ENCODE measurements at places on chromosomes 7 and 10. TPM values are rescaled to one million over a fixed set of nuclear protein-coding genes. Genes with fewer than 3 reads are reported as not detected.

GRM3 gene
- polyA plus RNA-seq: not detected

EFCAB10 gene
- 0.51 TPM for polyA plus RNA-seq

ACSM6 gene
- polyA plus RNA-seq: not detected

DNA sequence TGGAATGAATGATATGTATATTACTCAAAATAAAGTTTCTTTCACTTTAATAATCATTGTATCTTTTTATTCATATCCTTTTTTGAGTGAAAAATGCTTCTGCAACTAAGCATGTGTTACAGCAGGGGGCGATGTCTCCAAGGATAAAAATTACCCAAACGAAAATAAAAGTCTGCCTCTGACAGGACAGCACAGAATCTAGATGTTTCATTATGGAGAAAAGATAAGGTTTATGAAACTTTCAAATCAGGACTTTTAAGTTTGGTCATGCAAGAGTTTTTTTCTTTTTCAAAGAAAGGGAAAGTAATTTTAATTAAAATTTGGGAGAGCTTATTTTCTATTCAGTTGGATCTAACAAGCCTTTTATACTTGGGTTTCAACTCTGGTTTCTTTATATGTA, 48.4 kb downstream of the TES start:
- DNase-seq: peak; percentile 32

DNA sequence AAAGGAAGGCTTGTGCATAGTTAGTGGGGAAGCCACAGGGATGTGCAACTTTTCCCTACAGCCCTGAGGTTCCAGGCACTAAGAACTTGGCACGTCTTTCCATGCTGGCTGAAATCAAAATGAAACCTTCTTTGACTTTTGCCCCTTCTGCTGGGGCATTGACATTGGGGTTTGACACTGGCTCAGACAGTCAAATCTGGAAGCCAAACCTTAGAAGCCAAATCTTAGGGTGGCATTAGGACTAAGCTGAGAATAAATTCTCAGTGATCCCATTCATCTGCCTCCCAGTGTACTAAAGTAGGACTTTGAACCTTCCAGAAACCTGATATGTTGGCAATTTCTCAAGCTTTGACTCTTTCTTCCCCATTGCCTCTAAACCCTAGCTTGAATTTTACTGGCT, 31.3 kb upstream of the INSYN2A start:
- DNase-seq: no peak

DNA sequence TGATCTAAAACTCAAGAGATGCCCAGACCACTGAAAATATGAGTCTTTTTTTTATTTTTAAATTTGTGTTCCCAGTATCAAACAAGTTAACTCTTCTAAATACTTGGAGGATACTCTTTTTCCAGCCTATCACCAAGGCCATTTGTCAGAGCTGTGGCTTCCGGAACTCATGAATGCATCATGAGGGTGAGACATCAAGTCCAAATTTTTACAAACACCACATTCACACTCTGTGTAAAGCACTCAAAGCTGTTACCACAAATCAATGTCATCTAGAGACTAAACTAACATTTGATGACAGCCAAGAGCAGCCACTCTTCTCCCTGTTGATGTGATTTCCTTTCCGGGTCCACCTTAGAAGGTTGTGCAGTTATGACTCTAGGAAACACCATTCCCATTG, 43.8 kb upstream of the ARID5B start:
- DNase-seq: no peak

AMZ1 gene
- polyA plus RNA-seq: 0.15 TPM

TMEM213 gene
- polyA plus RNA-seq: not detected

SORCS3 gene
- not detected for polyA plus RNA-seq

- DNase-seq: no peak
Observed at GRCh38 chr10:112383325-112383724, 9.4 kb downstream of the ACSL5 start.

DNA sequence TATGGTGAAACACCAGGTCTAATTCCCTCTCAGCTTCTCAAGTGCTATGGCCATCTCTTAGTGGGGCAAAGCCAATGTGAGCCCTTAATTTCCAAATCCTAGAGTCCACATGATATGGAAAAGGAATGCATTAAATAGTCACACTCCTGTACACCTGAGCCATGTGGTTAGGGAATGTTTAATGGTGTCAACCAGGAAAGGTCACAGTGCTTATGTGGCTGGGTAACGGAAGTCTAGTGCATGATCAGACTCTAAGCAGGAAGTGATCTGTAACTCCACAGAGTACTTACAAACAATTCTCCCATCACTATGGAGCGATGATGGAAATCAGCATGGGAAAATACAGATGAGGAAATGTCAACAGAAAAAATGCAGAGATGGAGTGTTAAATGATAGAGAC, 148.8 kb downstream of the MAGI2 start:
- DNase-seq: no peak

DNA sequence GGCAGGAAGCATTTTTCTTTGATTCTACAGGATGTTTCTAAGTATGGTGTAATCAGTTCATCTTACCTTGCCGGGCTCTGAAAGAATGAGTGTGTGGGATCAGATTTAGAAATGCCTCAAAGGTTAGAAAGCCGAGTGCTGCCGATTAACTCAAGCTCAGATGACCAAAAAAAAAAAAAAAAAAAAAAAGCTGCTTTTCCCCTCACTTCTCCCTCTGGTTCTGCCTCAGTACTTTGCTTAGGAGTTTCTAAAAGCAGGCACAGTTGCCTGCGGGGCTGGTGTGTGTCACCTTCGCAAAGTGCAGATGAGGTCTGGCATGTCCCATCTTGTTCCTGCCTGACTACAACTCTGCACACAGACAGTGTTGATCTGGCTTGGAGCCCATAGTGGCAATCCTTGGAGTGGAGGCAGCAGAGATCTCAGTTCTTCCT, 47.0 kb downstream of the KIAA1217 start:
- peak; percentile 70 for DNase-seq

DNA sequence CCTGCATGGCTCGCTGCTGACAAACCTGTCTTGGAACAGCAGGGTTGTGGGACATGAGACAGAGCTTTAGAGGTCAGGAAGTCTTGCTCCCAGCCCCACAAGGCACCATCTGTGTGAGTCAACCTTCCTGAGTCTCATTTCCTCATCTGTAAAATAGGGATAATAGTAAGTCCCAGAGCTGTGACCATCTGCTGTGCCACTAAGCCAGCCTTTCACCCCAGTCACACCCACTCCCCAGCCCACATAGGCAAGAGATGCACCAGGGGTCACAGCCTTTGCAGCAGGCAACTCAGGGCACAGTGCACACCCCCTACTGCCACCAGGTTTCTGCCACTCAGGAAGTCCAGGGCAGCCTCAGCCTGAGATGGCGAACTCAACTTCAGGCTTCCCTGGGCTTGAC, 29.4 kb upstream of the CDH23 start:
- DNase-seq: no peak

PLEKHA1 gene
- polyA plus RNA-seq: 10.6 TPM

UBE2H gene
- 162 TPM for polyA plus RNA-seq

GRCh38 chr7:66549466-66549865, 79.2 kb upstream of the KCTD7 start:
- DNase-seq: no peak

- no peak for DNase-seq
Observed at GRCh38 chr7:90411510-90411909, 8.2 kb downstream of the CLDN12 start.

DNA sequence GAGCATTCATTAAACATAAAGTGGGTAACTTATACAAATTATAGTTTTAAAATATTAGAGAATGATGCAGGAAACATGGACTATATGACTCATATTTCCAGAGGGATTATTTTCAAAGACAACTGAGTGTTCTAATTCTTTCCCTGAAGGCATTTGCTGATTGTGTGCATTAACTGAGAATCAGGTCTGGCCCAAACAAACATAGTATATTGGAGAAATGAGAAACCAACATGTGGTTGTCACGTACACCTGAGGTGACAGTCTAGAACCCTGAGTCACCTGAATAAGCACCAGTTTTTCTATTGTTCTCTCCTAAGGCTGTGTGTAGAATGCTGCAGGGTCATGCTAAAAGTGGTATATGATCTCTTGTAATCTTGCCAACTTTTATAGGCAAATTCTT, 1125.7 kb downstream of the XPNPEP1 start:
- DNase-seq: no peak

C7orf57 gene
- polyA plus RNA-seq: 0.41 TPM

GPR37 gene
- not detected for polyA plus RNA-seq

TMEM184A gene
- 1.5 TPM for polyA plus RNA-seq

DNA sequence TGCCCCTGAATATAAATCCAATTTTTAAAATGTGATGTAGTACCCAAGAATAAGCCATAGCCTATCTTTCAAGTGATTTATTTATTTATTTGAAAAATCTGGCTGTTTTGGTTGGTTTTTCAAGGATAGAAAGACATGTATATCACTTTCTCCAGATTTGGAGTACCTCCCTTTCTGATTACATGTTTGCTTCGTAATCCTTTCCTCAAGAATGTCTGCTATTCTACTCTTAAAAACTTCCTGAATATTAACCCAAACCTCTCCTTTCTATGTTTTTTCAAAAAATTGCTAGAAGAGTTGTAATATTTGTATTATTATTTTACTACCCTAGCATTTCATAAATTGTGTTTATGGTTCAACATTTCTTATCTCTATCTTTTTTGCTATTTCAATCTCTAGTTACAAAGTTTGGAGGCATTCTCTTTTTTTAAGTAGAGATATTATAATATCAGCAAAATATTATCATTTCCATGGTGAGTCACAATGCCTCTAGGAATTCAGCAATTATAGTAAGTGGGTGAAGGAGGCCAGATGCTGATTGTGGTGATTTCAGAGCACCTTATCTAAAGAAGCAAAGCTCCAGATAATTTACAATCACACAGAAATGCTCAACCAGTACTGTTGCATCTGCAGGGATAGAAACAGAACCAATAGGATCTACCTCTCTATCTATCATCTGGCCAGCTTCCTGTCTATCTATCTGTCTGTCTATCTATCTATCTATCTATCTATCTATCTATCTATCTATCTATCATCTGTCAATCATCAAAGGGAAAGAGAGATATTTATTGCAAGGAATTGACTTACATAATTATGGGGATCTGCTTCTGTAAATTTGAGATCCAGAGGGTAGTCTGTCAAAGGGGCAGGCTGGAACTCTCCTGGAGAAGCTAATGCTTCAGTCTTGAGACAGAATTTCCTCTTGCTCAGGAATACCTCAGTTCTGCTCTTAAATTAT, 412.5 kb upstream of the SEMA3C start:
- DNase-seq: peak; percentile 43

- DNase-seq: no peak
Observed at GRCh38 chr10:9800011-9800410, 1217.7 kb upstream of the CELF2 start.

ZMIZ2 gene
- 17.8 TPM for polyA plus RNA-seq

GRCh38 chr10:104650072-104650471, 9.0 kb downstream of the SORCS3 start:
- DNase-seq: peak; percentile 30

DGKI gene
- 1.3 TPM for polyA plus RNA-seq

FEZF1 gene
- not detected for polyA plus RNA-seq

ADAM22 gene
- polyA plus RNA-seq: 4.8 TPM

DNA sequence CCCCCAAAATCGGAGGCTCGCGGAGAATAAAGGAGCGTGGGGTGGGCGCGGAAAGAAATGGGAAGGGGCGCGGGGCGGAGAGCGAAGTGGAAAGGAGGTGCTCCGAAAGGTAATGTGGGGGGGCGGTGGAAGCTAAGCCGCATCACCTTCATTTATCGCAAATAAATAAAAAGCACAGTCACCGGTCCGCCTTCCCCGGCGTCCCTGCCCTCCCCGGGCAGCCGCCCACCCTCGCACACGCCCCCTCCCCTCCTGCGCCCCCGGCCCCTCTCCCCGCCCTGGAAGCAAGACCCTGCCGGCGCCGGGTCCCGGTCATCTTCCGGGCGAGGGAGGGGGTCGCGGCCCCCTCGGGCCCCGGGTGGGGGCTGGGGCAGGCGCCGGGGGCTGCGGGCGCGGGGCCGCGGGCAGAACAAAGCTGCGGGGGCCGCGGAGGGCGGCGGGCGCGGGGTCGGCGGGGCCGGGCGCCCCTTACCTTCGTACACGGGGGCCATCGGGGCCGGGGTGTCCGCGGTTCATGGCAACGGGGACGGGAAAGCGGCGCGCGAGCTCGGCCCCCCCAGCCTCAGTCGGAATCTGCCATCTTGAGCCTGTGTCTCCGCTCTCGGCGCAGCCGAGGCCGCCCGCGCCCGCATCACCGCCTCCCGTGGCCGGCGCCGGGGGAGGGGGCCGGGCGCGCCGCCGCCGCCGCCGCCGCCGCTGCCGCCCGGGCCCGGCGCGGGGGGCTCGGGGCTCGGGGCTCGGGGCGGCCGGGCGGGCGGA, 486 bp downstream of the HIPK2 start:
- DNase-seq: peak; percentile 89

DNAJC9 gene
- 27.3 TPM for polyA plus RNA-seq

GRCh38 chr10:47253030-47253637, 46.9 kb upstream of the GDF10 start:
- no peak for DNase-seq

GRCh38 chr10:11684717-11685645, 57.2 kb upstream of the ECHDC3 start:
- DNase-seq: no peak

HOXA3 gene
- polyA plus RNA-seq: 0.15 TPM

Data from SK-N-SH (cell line).